GF-D8 (cell line): ENCODE measurements at places on chromosomes 2 and 18.

DNA sequence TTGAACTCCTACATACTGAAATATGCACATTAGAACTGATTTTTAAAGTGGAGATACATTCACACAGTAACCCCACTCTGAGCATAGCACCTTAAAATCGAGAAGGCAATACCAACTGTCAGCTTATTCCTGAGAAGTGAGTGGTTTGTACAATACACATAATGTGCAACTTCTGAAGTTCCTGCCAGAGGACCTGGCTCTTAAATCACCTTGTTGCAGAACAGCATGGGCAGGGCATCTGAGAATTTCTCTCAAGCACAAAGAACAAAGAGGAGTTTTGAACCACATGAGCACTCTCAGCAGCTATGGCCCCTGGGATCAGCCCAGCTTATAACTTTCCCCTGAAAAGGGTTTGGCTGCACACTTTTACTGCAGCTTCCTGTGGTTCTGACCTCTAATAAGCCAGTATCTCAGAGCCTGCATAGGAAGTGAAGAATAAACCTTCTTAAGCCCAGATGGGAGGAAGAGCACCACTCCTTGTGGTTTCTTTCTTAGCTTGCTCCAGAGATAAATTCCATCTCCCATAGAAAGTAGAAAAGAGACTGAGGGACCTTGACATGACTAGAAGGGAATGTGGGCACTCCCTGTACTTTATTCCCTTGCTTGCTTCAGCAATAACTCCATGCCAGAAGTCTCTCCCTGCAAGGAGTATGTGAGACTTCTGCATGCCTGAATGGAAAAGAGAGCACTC is 862.3 kb downstream of the SUCLG1 start:
- DNase-seq: no peak

DNA sequence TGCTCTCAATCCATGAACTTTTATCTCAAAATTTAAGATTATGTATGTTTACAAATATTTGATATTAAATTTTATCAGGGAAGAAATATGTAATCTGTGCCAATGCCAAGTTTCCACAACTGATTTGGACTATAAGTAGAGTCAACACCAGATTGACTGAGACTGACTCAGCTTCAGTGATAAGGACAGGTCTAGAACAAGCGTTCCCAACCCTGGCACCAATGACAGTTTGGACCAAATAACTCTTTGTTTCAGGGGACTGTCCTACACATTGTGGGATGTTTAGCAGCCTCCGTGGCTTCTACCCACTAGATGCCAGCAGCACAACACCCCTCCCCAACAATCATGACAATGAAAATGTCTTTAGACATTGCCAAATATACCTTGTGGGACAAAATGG is 165.3 kb downstream of the THADA start:
- DNase-seq: no peak

DNA sequence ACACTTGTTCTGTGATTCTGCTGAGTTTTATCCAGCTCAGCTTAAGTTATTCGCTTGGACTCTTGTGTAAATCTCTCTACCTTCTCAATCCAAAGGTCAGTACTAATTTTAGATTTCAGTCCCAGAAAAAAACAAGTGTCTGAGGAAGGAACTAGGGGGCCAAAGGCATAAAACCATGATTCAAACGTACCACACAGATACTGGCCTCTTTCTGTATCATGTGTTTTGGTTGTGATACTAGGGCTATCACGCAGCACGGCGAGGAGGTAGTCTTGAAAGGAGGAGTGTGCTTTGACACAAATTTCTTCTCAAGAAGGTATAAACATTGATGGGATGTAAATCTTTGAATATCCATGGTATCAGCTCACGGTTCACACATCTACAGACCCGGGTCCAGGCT is 8.3 kb downstream of the SERPINE2 start:
- no peak for DNase-seq

GRCh38 chr18:48050176-48050575 is 119.7 kb upstream of the SMAD2 start:
- no peak for DNase-seq

GRCh38 chr2:127153691-127154158 is 46.8 kb upstream of the BIN1 start:
- no peak for DNase-seq

DNA sequence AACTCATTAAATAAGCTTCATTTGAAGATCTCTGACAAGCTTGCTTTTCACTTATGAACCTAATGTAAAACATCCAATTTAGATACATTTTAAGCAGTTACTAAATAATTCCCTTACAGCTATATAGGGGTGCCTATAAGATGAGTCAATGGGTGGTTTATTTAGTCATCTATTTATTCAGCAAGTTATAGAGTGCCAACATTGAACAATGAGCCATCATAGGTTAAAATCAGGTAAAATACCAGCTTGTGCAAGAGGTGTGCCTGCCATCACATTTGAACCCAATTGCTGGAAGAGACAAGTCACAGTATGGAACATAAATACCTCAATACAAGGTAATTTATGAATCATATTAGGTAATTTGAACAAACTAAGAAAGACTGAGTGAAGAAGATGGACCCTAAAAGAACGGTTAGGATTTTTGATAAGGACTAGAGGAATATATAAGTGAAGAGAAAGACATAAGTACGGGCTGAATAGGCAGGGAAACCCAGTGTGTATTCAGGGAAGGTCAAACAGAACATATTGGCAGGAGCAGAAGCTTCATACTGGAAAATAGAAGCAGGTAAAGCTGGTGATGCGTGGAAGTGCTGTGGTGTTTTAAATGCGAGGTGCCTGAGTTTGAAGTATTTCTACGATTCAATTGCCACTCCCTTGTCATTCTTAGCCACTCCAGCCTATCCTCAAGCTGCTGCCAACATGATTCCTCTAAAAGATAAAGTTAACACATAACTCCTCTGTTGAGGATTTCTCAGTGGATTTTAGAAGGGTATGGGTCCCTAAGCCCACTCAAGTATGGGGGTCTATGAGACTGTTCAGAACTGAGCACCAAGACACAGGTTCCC is 18.9 kb upstream of the STAT4 start:
- DNase-seq: no peak

DNA sequence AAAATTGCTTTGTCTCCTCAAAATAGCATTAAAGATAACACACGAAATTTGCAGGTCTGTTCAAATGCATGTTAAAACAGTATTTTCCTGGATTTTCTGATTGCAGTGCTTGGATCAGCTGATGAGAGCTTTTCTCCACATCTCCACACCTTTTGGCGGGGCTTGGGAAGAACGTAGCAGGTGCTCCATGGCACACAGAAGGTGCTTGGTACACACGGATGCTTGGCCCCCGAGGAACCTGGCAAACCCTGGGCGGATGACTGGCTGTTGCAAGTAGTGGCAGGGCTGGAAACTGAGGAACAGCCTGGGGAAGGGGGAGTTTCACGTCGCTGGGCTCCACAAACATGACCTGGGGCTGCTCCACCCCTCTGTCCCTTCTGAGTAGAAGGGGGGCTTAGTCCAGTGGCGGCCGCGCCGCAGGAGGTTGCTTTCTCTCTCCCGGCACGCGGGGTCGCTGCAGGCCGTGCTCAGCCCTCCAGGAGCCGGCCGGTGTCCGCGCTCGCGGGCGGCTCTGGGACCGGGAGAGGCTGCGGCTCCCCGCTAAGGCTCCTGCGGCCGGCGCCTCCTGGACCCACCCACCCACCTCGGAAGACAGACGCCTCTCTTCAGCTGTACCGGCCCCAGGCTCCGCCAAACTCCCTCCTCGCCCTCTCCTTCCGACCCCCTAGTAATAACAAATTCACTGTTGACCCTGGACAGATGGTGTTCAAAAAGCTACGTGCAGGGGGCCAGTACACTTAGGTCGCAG is 69.3 kb downstream of the MARCO start:
- DNase-seq: no peak

- no peak for DNase-seq
These were observed 88.4 kb downstream of the CABLES1 start for GRCh38 chr18:23223641-23224040.

- no peak for DNase-seq
These were observed 30.7 kb upstream of the MLPH start for GRCh38 chr2:237456200-237456843.

- no peak for DNase-seq
These were observed 422.2 kb downstream of the SETBP1 start for GRCh38 chr18:45102863-45103262.

DNA sequence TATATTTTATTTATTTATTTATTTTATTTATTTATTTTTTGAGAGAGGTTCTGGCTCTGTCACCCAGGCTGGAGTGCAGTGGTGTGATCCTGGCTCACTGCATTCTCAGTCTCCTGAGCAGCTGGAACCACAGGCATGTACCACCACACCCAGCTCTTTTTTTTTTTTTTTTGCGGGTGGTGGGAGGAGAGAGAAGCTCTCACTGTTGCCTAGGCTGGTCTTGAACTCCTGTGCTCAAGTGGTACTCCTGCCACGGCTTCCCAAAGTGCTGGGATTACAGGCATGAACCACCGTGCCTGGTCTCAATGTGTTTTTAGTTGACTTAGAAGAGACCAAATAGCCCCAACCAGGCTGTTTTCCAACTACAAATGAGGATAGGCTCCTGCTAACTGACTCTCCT is 80.7 kb downstream of the PDCL3 start:
- DNase-seq: no peak

DNA sequence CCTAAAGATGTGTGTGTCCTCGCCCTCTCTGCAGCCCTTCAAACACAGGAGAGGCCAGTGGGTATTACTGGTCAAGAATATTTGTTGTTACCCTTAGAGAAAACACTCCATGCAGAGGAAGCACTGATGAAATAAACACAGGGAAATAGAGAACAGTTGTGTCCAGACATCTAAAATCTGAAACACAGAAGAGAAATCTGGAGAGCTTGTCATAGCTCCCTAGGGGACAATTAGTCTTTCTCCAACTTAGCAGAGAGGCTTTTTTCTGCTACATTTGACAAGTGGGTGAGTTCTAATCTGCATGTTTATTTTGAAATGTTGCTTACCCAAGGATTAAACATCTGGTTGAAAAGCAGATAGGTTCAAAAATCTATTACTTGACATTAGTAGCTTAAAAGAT is 190.1 kb downstream of the CTNNA2 start:
- no peak for DNase-seq

- DNase-seq: no peak
These were observed 65.7 kb upstream of the PPM1B start for GRCh38 chr2:44102790-44103562.

GRCh38 chr2:86033751-86034692 is 71.7 kb downstream of the POLR1A start:
- DNase-seq: no peak

DNA sequence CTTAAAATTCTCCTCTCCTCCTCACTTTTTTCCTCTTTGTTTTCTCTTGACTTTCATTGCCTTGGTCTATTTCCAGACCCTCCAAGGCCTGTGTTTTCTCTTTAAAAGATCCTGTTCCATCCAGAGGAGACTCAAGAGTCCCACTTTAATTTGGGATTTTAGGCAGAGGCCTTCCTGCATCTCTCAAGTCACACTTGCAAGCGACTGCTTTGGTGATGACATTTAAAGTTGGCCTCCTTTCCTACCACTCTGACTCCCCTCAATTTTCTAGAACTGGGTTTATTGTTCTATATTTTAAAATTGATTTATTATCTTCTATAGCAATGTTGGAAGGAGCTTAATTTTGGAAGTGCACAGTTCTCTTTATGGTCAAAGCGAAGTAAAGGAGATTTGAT is 16.3 kb downstream of the ASAP2 start:
- DNase-seq: no peak

DNA sequence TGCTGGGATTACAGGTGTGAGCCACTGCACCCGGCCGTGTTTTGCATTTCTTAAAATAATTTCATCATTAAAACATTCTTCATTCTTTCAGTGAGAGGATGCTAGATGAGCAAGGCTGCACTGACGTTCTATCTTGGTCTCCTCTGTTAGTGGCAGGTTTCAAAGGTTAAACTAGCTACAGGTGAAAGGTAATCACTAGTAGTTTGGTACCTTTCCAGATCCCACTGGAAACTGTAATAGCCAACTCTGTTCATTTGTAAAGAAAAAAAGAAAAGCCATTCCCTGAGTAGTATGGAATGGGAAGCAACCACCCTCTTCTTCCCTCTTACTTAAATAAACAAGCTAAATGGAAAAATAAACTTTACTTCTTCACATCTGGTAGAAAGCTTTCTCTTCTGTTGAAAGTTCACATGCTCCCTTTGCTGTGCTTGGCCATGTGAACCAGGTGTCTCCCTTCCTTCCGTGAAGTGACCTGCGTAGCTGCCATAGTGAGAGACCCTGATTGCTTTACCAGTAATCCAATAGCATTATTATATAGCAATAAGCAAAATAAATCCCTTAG is 94.0 kb downstream of the GREB1L start:
- no peak for DNase-seq

DNA sequence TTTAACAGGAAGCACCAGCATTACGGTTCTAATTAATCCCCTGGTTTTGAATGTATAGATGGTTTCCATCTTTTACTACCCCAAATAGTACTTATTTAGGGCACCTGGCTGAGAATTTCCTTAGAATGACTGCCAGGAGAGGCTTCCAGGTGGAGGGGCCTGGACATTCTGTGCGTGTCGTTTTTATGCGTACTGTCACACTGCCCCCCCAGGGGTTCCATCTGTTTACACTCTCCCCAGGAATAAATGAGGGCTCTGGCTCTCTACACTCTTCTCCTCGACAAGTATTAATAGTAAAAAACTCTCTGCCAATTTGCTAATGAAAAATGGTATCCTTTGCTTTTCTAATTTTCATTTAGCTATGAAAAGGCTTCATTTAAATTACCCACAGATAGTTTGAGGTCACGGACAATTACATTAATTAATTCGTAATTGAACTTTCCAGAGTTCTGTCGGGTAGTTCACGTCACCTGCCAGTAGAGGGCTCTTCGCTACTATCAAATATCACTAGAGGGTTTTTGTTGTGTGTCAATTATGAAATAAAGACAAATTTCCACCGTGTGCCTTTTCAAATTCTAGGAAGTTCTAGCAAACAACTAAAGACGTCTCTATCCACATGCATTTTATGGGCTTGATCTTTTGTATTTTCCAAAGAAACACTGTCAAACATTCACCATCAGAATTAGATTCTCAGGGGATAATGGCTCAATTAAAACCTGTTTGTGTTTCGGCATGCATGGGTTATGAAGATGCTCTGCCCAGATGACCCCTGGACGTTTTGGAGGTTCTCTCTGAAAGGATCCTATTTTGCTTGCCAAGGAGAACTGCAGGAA is 88.8 kb upstream of the ASB18 start:
- DNase-seq: no peak

DNA sequence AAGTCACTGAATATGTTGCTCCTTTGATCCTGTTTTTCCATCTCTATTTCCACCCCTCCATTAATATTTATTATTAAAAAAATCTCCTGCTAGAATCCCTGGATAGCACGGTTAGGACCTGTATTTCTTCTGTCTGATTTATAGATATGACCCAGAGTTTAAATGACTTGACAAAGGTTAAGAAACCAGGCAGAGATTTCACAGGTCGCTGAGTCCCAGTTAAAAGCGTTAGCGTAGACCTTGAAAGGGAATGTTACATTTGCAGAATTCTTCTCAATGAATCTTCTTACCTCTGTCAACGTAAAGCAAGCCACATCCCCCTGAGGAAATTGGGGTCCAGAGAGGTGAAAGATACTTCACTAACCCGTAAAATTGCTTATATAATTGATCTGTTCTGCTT is 220.2 kb downstream of the GCA start:
- no peak for DNase-seq

DNA sequence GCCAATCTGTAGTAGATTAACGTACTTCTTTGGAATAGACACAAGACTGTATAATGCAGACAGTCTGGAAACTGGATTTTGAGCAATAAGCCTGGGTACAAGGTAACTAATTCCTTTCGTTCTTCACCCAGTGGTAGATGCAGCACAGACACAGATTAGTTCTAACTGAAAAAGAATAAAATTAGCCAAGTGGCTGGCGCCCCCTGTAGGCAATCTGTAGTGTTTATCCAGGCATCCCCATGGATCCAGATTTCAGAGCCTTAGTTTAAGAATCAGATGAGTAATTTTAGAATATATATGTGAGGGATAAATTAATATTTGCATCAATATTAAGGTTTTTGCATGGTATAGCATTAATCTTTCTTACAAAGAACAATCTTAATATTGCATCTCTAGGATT is 563.9 kb downstream of the DCC start:
- DNase-seq: no peak
